Activated T-cell treated with anti-CD3 and anti-CD28 coated beads, Interleukin-2, amount 50 U/mL, for 4 hours (primary cell): ENCODE measurements at places on chromosomes 6 and 20. TPM values are rescaled to one million over a fixed set of nuclear protein-coding genes. Genes with fewer than 3 reads are reported as not detected.

The DDX43 gene
- 0.25 TPM for total RNA-seq

DNA sequence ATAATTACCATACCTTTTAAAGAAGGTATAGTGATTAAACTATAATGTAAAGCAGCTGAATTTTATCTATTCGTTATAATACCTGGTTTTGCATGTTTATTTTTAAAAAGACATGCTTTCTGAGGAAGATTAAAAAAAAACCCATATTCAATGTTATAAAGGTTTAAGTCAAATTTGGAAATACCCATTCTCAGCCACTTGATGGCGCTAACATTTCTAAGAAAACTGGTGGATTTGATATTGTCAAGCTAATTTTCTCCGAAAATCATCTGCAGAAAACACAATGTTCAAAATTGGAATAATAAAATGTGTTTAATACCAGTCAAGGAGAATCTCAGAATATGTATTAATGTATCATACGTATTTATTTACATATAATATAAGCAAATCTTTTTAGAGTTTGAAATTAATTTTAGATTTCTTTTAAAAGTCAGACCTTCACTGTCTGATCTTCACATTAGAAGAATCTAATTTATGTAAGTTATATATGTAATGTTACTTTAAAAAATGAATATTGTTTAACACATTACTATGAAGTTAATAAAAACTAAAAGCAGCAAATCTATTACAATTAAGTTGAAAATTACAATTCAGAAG lies 35.0 kb downstream of the SHPRH start:
- DNase-seq, result no peak

DNA sequence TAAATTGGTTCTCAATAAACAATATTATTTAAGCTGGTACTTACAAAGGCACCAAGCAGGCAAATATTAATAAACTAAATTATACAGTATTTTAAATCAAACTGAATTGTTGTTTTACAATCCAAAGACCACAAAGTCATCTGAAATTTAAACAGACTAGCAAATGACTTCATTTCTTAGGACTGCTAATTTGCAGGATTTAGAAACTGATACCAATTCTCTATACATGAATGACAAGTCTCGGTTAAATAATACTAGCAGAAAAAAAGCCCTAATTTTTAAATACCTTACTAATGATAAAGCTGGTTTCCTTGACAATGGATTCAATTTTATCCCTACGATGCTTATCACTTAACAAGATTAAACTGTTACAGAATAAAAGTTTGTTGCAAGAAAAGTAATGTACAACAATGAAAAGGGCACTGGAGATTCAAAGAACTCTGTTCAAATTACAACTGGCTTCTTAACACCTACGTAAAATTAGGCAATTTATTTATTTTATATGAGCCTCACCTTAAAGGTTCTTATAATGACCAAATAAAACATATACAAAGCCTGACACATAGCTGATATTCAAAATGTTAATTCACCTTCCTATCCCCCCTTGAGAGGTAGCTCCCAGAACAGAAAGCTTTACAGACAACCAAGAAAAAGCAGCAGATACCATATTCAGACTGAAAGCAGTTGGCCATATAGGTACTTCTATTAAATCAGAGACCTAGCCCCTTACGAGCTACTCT lies 33.1 kb downstream of the HBS1L start:
- no peak for DNase-seq

The TRDN gene
- not detected for total RNA-seq

The MOG gene
- total RNA-seq, result not detected

DNA sequence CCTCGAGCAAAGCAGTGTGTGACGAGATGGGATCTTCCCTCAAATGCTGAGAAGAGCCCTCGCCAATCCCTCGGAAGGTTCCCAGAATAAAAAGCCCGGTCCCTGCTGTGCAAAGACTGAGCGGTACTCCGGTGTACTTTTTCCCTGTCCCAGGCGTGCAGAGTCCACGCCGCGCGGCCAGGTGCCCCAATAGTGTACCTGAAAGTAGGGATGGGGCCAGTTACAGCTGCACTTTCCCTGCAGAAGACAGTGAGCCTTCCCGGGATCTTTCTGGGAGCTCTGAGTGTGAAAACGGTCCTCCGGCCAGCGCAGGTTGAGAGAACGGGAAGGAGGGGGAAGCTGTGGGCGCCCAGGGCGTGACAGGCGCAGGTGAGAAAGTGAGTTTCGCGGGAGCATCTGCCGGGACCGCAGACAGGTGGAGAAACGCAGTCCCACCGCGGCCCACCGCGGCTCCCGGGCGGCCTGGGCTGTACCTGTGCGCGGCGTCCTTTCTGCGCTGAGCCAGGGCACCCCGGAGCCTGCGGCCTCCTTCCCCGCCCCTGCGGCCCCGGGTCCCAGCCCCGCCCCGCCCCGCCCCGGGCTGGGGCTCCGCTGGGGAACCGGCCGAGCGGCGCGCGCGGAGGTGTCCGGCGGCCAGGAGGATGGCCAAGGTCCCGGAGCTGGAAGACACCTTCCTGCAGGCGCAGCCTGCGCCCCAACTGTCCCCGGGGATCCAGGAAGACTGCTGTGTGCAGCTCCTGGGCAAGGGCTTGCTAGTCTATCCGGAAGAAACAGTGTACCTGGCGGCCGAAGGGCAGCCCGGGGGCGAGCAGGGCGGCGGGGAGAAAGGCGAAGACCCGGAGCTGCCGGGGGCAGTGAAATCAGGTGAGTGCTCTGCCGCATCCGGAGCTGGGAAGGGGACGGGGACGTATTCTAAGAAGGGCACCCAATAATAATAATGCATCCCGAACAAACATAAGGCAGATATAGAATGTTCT lies at the start of gene RFX6:
Gene RFX6 (plus strand): TSS at position 608 of the 977 bp plus-strand sequence. CDS start 34 bp downstream, at position 642.
- DNase-seq, result no peak

GRCh38 chr6:81999270-81999669 lies 246.8 kb upstream of the TENT5A start:
- DNase-seq, result no peak

GRCh38 chr6:1589208-1589607 lies 20.5 kb upstream of the FOXC1 start:
- no peak for DNase-seq

The ZC2HC1B gene
- not detected for total RNA-seq

The SRMS gene
- not detected for total RNA-seq

GRCh38 chr6:42350911-42351310 lies 100.8 kb downstream of the TRERF1 start:
- no peak for DNase-seq

DNA sequence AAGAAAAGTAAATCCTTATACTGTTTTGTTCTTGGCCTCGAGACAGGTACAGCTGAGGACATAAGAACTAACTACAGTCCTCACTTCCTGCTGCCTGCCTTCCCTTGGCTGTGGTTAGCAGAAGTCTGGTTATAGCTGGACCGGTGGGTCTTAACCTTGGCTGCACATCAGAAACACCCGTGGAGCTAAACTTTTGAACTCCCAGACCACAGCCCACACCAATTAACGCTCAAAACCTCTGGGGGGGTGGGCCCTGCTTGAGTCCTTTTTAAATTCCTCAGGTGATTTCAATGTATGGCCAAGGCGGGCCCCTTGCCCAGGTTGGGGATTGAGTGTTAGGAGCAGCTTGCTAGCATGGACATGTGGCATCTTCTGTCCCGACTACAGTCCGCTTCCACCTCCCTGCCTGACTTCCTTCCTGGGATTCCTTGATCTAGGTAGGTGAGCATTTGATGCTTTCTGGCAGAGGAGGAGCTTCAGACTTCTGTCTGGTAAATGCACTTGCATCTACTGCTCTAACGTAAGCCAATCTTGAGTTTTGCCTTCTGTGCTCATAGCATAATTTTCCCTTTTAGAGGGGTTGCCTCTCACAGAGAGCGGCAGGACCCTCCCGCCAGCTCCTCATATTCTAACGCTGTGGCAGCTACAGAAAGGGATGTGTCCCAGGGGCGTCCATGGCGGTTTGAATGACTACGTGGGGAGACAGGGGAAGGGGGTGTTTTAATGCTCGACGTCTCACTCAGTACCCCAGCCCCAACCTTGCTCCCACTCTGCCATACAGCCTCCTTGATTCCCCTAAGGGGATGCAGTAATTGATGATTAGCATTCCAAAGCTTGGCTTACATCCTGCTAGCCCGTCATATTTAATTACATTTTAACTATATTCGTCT lies 390.1 kb downstream of the ZFAND3 start:
- DNase-seq, result no peak

- DNase-seq, result no peak
These were observed 4.7 kb upstream of the TRMT11 start for GRCh38 chr6:125981571-125982185.

- DNase-seq, result no peak
These were observed 89.7 kb downstream of the FAM50B start for GRCh38 chr6:3938715-3939367.

DNA sequence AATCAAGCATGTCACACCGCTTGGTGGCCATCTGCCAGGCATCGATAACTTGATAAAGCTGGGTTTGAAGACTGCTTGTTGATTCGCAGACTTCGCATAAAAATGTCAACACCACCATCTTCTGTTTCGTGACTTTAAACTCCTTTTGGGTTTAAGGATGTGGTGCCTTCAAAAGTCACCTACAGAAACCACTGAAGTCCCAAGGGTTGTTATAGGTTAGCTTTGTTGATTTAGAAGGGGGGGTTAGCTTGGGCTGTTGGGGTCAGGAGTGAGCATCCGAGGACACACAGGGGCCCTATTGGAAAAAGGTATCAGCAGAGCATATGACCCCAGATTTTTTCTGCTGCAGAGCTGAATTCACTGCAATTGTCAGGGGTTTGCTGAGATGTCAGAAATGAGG lies 76.7 kb upstream of the SSTR4 start:
- no peak for DNase-seq

DNA sequence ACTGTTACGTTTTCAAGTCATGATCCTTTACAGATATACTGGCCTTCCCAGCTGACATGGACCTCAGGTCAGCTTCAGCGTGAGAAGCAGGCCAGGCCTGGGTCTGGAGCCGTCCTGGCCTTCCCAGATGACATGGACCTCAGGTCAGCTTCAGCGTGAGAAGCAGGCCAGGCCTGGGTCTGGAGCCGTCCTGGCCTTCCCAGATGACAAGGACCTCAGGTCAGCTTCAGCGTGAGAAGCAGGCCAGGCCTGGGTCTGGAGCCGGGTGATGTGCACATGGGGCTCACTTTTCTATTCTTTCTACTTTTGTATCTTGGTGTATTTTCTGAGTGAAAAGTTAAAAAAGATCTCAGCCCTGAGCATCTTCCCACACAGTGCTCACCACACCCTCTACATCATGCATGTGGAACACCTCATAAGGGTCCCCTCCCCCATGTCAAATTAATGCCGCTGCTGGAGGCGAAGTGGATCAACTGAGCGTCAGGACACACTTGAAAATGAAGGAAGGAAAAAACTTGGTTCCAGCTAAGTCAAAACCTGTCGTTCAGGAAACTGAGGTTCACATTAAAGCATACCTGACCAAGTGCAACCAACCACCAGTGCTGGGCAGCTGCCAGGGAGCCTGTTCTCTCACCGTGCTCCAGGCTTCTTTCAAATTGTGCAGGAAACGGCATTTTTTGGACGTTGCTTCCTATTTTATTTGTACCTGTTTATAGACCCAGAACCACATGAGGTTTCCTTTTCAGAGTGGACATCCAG lies 32.2 kb downstream of the KIF25 start:
- no peak for DNase-seq
